Suppressor macrophage (primary cell): ENCODE measurements at places on chromosomes 1 and 21.

DNA sequence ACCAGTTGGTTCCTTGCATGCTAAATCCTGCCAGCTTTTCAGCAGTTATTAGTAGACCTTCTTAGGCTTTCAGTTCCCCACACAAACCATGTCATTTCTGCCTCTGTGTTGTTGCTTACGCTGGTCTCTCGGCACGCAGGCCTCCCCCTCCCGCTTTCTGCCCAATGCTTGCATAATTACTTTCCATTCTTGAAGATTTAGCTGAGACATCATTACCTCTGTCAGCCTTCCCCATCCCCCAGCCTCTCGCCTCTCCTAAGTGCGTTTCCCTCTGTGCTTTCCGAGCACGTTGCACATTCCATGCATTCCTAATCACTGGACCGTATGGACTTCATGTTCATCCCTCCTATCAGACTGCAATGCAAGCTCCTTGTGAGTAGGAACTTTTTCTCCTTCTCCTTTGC is 26.8 kb downstream of the TSHB start:
- peak; percentile 81 for DNase-seq

DNA sequence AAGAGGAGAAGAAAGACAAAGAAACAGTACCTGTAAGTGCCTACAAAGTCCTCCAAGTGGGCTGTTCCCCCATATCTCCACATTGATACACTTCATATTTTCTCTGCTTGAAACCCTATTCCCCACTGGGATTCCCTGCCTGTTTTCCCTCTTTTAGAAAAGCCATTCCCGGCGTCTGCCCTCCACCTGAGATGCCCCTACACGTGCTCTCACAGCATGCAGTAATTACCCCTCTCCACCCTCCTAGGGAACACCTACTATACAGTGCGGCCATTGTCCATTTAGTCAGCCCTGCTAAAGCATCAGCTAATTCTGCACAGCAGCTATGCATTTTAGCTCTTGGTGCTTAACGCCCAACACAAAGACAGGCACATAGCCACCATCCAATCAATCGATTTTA is 135.7 kb upstream of the TIAM1 start:
- no peak for DNase-seq

- DNase-seq = peak; percentile 3
Measured at GRCh38 chr1:21865943-21866706, 54.1 kb downstream of the LDLRAD2 start.

DNA sequence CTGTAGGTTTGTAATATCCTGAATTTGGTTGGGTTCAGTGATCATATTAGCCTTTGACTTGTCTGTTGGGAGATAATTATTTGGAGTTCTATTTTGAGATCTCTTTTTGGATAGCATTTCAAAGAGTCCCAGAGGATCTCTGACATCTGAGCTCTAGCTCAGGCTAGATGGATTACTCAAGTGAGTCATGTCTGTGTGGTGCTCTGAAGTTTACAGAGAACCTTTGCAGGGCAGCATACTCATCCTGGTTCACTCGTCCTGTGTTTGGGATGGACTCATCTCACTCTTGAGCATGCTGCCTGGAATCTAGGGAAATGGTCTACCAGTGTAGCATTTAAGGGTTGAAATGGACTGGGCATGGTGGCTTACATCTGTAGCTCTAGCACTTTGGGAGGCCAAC is 29.4 kb upstream of the BMP8A start:
- DNase-seq = no peak

- DNase-seq = peak; percentile 78
Measured at GRCh38 chr1:192951691-192952460, 107.3 kb downstream of the UCHL5 start.

DNA sequence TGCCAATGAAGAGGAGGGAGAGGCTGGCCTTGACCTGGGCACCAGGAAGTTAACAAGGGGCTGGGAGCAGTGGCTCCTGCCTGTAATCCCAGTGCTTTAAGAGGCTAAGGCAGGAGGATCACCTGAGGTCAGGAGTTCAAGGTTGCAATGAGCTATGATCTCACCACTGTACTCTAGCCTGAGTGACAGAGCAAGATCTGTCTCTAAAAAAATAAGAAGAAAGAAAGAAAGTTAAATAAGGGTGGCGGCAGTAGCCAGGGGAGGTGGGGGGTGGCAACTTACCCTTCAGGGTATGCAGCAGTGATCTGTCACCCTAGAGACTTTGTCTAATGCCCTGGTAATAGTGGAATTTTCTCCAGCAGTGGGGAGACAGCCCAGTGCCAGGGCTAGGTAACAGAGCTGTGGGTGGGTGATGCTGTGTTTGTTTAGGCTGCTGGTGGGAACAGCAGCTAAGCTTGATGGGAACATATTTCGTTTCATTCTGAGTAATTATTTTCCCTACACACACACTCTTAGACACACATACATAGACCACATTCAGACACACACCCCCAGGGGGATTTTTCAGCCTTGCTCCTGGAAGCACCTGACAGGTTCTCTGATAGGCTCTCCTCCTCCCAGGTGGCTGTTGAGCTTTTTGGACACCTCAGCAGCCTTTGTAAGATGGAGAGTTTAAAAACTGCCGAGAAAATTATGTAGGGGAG is 11.3 kb upstream of the SYT6 start:
- no peak for DNase-seq

GRCh38 chr1:204503122-204503912 is 8.7 kb upstream of the PIK3C2B start:
- DNase-seq = peak; percentile 85

DNA sequence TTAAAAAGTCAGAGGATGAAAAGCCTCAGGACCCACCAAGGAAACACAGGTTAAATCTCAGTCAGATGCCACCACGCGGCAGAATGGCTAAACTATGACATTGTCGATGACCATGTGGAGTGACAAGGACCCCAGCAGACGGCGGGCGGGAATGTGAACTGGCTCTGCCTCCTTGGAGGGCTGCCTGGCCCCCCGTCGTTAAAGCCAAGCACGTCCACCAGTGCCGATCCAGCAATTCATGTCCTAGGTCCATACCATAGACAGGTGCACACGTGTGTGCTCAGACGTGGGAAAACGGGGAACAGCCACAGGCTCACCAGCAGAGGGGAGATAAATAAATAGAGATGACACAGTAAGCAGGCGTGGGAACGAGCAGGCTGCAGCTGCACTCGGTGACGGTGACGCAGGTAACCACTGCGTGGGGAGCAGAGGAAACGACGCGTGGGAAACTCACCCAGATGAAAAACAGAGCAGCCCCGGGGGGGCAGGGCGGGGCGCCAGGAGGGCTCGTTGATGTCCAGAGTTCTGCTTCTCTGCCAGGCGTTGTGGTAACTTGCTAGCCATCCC is 28.3 kb upstream of the PCBP3 start:
- DNase-seq = peak; percentile 17

- DNase-seq = peak; percentile 13
Measured at GRCh38 chr1:185159966-185160365, 3.0 kb downstream of the SWT1 start.

DNA sequence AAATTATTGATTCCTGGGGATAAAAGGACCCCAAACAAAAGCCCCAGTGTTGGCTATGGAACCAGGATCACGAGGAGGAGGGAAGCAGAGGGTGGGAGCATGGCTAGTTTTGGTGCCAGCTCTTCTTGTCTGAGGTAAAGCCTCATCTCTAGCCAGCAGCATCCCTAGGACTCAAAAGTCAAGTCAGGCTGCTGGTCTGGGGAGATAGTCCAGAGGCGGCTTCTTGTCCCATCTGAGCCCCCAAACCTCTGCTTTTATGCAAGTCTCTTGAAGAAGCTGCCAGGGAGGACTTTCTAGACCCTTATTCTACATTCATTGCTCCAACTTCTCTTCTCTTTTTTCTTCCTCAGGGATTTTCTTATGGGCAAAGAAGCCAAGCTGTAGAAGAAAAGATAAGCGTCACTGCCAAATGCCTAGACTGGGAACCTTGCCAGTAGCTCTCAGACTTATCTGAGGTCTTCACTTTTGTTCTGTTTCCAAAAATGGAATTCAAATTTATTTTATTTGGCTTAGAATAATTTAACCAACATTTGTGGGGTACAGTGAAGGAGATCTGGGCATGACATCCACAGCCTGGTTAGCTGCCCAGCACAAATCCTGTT is 6.9 kb upstream of the ANKRD35 start:
- DNase-seq = no peak

GRCh38 chr1:228003461-228004330 is 3.1 kb upstream of the WNT3A start:
- DNase-seq = no peak

GRCh38 chr1:115706587-115707425 is 61.7 kb downstream of the CASQ2 start:
- DNase-seq = peak; percentile 48

GRCh38 chr1:38041936-38042834 is 4.4 kb downstream of the POU3F1 start:
- no peak for DNase-seq

DNA sequence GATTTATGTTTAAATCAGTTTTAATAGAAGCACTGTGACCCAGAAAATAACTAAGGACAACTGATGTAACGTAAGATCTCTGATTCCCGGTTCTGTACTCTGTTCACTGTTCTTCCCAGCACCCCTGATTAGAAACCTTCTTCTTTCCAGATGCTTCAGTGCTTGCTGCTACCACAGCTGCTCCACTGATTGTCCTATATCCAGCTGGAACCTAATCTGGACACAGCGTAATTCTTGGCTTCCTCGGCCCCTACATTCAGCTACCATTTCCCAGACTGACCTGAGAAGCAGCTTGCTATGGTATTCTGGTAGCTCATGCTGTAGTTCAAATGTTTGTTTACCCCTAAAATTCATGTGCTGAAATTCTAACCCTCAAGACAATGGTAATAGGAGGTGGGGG is 302.7 kb downstream of the GRIK1 start:
- no peak for DNase-seq

GRCh38 chr1:41293779-41294178 is 51.7 kb upstream of the SCMH1 start:
- no peak for DNase-seq

DNA sequence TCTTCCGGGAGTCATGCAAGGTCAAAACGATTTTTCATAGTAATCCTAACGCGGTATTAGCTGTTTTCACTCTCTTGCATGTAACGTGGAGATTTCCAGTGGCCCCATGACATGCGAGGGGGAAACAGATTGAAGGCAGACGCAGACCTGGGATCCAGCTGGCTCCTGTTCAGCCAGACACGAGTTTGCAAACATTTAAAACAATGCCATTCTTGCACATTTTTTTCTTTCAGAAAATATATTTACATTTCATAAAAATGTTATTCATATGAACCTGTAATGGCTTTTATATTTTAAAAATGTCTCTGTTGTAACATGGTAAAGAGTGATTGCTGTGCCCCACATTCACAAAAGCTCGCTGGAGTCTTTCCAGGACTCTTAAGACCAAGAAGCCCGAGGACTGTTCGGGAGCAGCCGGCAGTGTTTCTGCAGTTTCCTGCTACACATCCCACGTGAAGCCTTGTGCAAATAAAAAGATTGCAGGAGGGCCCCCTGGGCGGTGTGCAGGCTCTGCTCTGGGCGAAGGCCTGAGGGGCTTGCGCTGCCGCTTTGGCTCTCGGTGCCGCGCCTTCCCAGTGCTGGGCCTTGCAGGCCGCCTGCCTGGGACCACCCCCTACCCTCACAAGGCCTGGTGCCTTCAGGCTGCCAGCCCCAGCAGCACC is 184.9 kb downstream of the DYRK1A start:
- no peak for DNase-seq

GRCh38 chr1:222877854-222878253 is 63.0 kb downstream of the DISP1 start:
- peak; percentile 7 for DNase-seq

GRCh38 chr1:69982992-69983391 is 222.4 kb downstream of the LRRC40 start:
- DNase-seq = no peak

GRCh38 chr1:42720868-42721267 is 19.2 kb downstream of the CLDN19 start:
- DNase-seq = no peak

DNA sequence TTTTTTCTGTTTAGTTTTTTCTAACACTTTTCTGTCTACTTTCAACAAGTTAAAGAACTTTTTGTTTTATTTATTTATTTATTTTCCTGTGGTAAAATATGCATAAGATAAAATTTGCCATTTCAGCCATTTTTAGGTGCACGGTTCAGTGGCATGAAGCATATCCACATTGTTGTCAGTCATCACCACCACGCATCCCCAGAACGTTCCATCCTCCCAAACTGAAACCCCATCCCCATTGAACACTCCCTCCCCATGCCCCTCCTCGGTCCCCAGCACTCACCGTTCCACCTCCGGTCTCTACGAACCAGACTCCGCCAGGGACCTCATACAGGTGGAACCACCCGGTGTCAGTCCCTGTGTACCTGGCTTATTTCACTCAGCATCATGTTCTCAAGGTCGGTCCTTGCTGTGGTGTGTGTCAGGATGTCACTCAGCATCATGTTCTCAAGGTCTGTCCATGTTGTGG is 118.1 kb downstream of the SIK1 start:
- no peak for DNase-seq
